ENCODE measurements at places on chromosomes 3 and 15. TPM values are rescaled to one million over a fixed set of nuclear protein-coding genes. Genes with fewer than 3 reads are reported as not detected.

DNA sequence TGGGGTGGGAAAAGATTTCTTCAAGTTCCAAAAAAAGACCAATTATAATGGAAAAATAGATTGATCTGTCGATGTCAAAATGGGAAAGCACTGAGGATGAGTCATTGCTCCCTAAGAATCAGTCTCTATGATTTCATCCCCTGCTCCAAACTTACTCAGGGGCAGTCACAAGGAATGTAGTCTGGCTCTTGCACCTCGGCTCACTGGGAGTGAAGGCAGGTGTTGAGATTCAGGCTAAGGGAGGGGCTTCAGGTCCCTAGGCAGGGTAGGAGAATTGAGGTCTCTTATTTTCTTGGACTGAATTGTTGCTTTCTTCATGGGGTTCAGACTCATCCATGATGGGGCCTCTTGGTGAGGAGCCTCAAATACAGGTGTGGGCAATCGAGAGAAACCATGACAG, 14.2 kb downstream of the ESYT3 start:
- H3K36me3 ChIP-seq = no peaks in the 10 kb centered on the region
- DNase-seq = no peak
- no peak overlapping the region for H3K4me3 ChIP-seq
- H3K27ac ChIP-seq = no peak overlapping the region
- no peaks in the 10 kb centered on the region for H3K4me1 ChIP-seq

DNA sequence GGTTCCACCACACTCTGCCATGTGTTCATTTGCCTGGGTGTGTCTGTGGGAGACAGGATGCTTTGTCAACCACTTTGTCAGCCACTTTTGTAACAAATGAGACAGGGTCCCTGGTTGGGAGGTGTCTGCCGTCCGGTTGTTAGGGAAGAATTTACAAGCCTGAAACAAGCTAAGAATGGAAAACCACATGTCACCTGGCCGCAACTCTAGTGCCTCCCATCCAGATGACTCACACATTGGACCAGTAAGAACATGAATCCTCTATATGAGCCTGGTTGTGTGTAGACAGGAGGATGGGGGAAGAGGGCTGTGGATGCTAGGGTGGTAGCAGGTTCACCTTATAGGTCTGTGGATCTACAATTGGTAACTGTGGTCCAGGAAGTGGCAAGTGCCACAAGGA, 335.3 kb downstream of the CLSTN2 start:
- no peak for DNase-seq
- no peak overlapping the region for H3K4me3 ChIP-seq
- H3K27me3 ChIP-seq = no peaks in the 10 kb centered on the region
- H3K4me1 ChIP-seq = peaks cover 6% of the 10 kb centered on the region
- H3K27ac ChIP-seq = no peak overlapping the region

- no peak overlapping the region for H3K27ac ChIP-seq
- no peak for DNase-seq
- H3K4me1 ChIP-seq = no peaks in the 10 kb centered on the region
- no peaks in the 10 kb centered on the region for H3K36me3 ChIP-seq
Measured at GRCh38 chr3:174215456-174215855, 643.7 kb upstream of the NAALADL2 start.

DNA sequence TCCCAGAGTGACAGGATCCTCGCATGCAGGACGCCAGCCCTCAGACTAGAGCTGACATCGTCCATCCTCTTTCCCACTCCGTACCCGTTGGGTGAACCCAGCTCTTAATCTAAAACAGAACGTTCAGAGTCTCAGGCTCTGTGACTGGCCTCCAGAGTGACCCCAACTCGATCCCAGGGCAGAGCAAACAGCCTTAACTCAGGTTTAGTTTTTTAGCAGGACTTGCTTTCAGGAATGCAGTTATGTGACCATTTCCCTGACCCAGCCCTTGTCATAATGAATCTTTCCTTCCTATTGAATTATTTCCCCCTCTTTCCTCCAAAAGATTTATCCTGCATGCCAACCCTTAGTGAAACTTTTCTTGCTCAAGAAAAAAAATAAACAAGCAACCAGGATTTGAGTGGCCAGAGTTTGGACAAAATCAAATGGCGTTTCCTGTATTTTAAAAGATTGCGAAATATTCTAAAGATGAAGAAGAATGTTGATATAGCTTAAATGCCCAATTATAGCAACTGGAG, 47.8 kb upstream of the RARB start:
- H3K4me1 ChIP-seq = no peaks in the 10 kb centered on the region
- DNase-seq = no peak
- H3K27ac ChIP-seq = no peak overlapping the region
- no peak overlapping the region for H3K4me3 ChIP-seq

- peak; percentile 55 for DNase-seq
- H3K4me3 ChIP-seq = peak overlapping the region; percentile 94
- peak overlapping the region; percentile 97 for H3K27ac ChIP-seq
- no peaks in the 10 kb centered on the region for H3K36me3 ChIP-seq
- no peaks in the 10 kb centered on the region for H3K27me3 ChIP-seq
Measured at GRCh38 chr3:177196456-177197040, 734 bp downstream of the TBL1XR1 start.

GRCh38 chr15:99507504-99508310, 58.1 kb upstream of the MEF2A start:
- H3K4me3 ChIP-seq = no peak overlapping the region
- H3K27me3 ChIP-seq = no peaks in the 10 kb centered on the region
- H3K4me1 ChIP-seq = no peaks in the 10 kb centered on the region
- no peak overlapping the region for H3K27ac ChIP-seq
- DNase-seq = no peak
- no peaks in the 10 kb centered on the region for H3K36me3 ChIP-seq

- H3K4me1 ChIP-seq = no peaks in the 10 kb centered on the region
- no peak overlapping the region for H3K27ac ChIP-seq
- H3K27me3 ChIP-seq = no peaks in the 10 kb centered on the region
- H3K4me3 ChIP-seq = no peak overlapping the region
Measured at GRCh38 chr3:144687862-144688261, 716.2 kb downstream of the DIPK2A start.

DNA sequence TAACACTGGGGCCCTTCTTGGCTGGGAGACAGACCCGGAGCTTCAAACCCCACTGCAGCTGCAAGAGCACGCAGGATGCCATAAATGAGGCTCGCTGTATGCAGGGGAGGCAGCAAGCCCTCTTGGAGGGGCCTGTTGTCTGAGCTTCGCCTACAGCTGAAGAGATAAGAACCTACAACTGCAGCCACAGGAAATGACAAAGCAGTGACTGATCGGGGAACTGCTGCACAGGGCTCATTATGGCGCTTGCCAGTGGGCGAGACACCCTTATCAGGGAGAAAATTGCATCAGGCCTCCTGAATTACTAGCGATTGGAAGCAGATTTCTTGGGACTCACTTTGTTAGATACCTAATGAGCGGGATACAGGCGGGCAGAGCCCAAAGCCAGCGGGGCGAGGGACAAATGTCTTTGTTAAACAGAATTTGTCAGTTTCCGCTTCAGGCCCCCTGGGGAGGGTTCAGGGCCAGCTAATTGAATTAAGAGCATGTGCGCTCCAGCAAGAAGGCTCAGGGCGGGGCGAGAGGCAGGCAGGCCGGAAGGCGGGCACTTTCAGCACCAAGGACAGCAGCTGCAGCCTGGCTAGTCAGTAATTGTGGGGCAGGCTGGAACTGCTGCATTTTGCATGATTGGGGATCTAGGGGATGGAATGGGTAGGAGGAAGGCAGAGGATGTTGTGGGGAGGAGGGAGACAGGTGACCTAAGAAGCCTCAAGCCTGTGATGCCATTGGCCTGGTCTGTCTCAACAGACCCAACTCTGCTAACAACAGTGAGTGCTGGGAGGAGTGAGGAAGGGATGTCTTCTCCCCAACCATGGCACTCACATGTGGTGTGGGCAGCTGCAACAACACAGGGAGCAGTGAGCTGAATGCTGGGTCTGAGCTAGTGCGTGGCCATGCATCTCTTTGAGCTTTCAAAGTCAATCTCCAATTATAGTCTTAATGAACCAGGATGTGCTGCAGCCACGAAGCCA, 55.3 kb downstream of the CCDC33 start:
- no peak overlapping the region for H3K27ac ChIP-seq
- no peak overlapping the region for H3K4me3 ChIP-seq
- no peaks in the 10 kb centered on the region for H3K27me3 ChIP-seq
- peak; percentile 98 for DNase-seq
- peaks cover 3% of the 10 kb centered on the region for H3K4me1 ChIP-seq

DNA sequence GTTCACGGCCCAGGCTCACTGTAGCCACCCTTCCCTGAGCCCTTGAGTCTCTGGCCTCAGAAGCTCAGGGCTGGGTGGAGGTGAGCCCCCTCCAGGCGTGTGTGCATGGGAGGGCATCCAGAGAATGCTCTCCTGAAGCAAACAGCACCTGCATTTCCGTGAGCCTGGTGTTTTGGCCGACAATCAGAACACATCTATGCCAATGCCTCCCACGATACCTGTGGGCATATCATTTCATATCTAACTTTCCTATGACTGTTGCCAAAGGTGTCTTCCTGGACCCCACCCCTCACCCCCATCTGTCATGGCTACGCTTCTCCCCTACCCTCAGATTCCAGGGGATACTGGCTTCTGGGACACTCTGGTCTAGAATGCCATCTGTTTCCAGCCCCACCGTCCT, 53.3 kb upstream of the RAB6B start:
- no peaks in the 10 kb centered on the region for H3K36me3 ChIP-seq
- no peaks in the 10 kb centered on the region for H3K4me1 ChIP-seq
- H3K27ac ChIP-seq = no peak overlapping the region
- H3K27me3 ChIP-seq = peaks cover 2% of the 10 kb centered on the region

- no peak overlapping the region for H3K4me3 ChIP-seq
- no peak overlapping the region for H3K27ac ChIP-seq
- H3K4me1 ChIP-seq = no peaks in the 10 kb centered on the region
- no peaks in the 10 kb centered on the region for H3K36me3 ChIP-seq
- H3K27me3 ChIP-seq = no peaks in the 10 kb centered on the region
Measured at GRCh38 chr3:61438253-61439121, 122.9 kb upstream of the PTPRG start.

DNA sequence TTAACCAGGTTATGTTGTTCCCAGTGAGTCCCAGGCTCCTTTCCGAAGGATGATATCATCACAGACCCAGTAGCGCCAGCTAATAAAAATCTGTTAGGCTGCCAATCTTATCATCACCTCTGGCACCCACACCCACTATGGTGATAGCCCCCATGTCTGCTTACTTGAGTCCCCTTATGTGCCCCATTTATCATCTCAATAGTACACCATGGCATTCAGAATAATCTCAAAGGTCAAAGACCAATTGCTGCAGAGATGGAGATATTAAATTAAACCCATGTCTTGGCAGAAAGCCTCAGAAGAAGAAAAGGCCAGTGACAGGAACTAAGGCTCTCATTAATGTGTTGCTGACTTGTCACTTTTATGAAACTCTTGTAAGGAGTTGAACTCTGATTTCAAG, 32.8 kb downstream of the CPNE4 start:
- no peaks in the 10 kb centered on the region for H3K27me3 ChIP-seq
- no peaks in the 10 kb centered on the region for H3K36me3 ChIP-seq

DNA sequence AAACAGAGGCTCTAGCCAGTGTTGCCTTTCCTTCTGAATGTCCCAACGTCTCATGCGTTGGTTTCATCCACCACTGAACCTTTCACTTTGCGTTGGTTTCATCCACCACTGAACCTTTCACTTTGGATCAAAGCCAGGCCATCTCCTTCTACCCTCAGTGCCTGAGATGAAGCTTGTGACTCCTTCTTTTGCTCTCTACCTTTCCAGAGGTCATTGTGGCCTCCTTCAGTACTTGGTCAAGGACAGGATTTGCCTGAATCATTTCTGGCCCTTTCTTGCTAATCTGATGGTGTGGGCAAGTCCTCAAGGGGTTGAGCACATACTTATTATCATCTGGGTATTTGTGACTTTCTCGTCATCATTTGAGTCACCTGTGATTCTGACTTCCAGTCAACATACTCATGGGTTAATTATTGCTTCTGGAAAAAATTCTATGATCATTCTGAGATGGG, 50.0 kb downstream of the SELENOT start:
- peaks cover 4% of the 10 kb centered on the region for H3K4me1 ChIP-seq
- no peak overlapping the region for H3K27ac ChIP-seq
- DNase-seq = no peak
- H3K36me3 ChIP-seq = no peaks in the 10 kb centered on the region

DNA sequence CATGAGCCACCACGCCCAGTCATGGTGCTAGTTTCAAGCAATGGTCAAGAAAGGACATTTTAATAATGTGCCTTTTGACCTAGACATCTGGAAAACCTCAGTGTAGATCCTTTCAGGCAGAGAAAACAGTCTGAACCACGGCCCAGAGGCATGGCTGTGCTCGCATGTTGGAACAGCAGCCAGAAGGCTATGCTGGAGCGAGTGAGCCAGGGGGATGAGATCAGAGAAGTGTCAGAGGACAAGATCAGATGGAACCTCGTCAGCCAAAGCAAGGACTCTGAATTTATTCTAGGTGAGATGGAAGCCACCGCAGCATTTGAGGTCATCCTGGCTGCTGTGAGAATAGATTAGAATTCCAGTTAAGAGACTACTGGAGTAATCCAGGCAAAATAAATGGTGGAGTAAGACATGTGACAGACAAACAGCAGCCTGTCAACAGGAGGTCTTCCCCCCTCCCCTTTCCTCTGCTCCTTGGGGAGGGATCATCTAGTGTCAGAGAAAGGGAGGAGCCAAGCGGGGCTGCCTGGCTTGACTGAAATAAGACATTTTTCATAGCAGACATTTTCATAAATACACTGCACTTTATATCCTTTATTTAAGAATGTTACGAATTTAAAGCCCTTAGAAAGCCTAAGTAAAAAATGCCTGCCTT, 40.4 kb upstream of the ACKR4 start:
- H3K4me3 ChIP-seq = no peak overlapping the region
- H3K27me3 ChIP-seq = no peaks in the 10 kb centered on the region
- peaks cover 3% of the 10 kb centered on the region for H3K4me1 ChIP-seq
- no peak for DNase-seq

GRCh38 chr3:31226346-31226745, 306.4 kb upstream of the STT3B start:
- no peaks in the 10 kb centered on the region for H3K27me3 ChIP-seq
- no peak overlapping the region for H3K27ac ChIP-seq
- H3K4me3 ChIP-seq = no peak overlapping the region
- no peak for DNase-seq

DNA sequence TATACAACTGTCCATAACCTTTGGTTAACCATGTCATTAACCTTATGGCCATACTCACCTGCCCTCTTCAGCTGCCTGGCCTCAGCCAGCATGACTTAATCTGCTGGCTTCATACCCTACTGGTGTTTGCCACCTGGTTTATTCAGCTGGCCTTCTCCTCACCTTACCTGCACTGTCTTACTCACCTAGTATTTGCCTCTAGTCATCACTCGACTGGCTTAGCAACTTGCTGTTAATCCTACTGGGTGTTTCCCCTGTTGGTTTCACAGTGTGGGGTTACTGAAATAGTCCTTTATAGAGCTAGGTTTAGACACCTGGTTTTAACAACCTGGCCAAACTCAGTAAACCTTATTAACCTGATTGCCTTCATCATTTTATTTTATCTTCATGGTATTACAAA, 96.4 kb downstream of the IL12A start:
- H3K27me3 ChIP-seq = no peaks in the 10 kb centered on the region
- DNase-seq = no peak
- H3K4me1 ChIP-seq = no peaks in the 10 kb centered on the region
- no peak overlapping the region for H3K27ac ChIP-seq
- H3K36me3 ChIP-seq = no peaks in the 10 kb centered on the region
- H3K4me3 ChIP-seq = no peak overlapping the region

The CRABP1 gene
- total RNA-seq = 385 TPM

All from H1 (cell line).